Mucosa of descending colon (tissue), 3 donors: ENCODE measurements at places on chromosomes 6 and 20. TPM values are rescaled to one million over a fixed set of nuclear protein-coding genes. Genes with fewer than 3 reads are reported as not detected.

Gene SPEF1
- total RNA-seq: 0.19 TPM

Gene SRF
- 26.3 TPM for total RNA-seq

Gene C20orf202
- total RNA-seq: 0.23 TPM

Gene CCNC
- total RNA-seq: 34.2 TPM

Gene RIMS4
- 0.51 TPM for total RNA-seq

Gene NOX3
- total RNA-seq: not detected

Gene MYO6
- total RNA-seq: 59.7 TPM

Gene CEP85L
- 3.7 TPM for total RNA-seq
